CD8-positive, alpha-beta memory T cell (primary cell): ENCODE measurements at places on chromosomes 12 and 14. TPM values are rescaled to one million over a fixed set of nuclear protein-coding genes. Genes with fewer than 3 reads are reported as not detected.

The AGAP2 gene
- 29.9 TPM for total RNA-seq

The IRAK3 gene
- 0.13 TPM for total RNA-seq

GRCh38 chr12:47679785-47680184 is 26.0 kb downstream of the RPAP3 start:
- H3K36me3 ChIP-seq, result peaks cover 9% of the 10 kb centered on the region
- H3K27ac ChIP-seq, result no peak overlapping the region
- H3K4me1 ChIP-seq, result peaks cover 5% of the 10 kb centered on the region
- no peak overlapping the region for H3K4me3 ChIP-seq
- DNase-seq, result no peak

GRCh38 chr14:95048771-95049312 is 108.5 kb downstream of the DICER1 start:
- H3K27me3 ChIP-seq, result no peaks in the 10 kb centered on the region
- H3K4me1 ChIP-seq, result no peaks in the 10 kb centered on the region
- no peak overlapping the region for H3K4me3 ChIP-seq
- H3K27ac ChIP-seq, result no peak overlapping the region
- no peak for DNase-seq

DNA sequence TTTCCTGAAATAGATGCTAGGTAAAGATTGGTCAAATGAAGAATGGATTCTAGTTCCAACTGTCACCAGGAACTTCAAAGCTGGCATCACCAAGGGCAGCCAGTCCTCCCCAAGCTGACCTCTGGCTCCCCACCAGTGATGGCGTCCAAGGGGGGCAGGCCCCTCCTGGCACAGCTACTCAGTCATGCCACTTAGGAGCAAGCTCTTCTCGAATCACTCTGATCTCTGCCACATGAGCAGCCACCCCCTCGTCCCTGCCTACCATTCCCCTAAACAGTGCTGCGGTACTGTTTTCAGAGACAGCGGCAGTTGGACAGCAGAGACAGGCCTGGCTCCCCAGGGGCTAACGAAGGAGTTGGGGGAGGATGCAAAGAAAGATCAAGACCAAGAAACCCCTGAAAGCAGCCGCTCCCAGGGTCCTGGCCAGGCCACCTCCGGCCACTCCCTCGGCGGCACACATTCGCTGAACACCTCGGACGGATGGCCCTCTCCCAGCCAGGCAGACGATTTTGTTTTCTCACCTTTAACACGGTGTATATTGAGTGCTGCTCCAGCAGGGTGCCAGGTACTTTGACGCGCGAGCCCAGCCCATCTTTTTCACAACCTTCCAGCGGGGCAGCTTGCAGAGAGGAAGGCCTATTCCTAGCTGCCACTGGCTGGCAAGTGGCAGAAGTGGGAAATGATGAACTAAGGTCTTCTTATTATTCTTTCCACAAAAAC is 47.4 kb downstream of the ARL6IP4 start:
- peaks cover 5% of the 10 kb centered on the region for H3K36me3 ChIP-seq
- H3K27me3 ChIP-seq, result no peaks in the 10 kb centered on the region
- no peak overlapping the region for H3K27ac ChIP-seq
- no peak overlapping the region for H3K4me3 ChIP-seq
- no peak for DNase-seq

GRCh38 chr14:65412856-65413738 is 567 bp downstream of the FUT8 start:
- H3K36me3 ChIP-seq, result no peaks in the 10 kb centered on the region
- peak overlapping the region; percentile 15 for H3K27ac ChIP-seq
- no peaks in the 10 kb centered on the region for H3K27me3 ChIP-seq
- peaks cover 19% of the 10 kb centered on the region for H3K4me1 ChIP-seq
- peak overlapping the region; percentile 89 for H3K4me3 ChIP-seq
- DNase-seq, result peak; percentile 10

- no peak overlapping the region for H3K27ac ChIP-seq
- no peaks in the 10 kb centered on the region for H3K36me3 ChIP-seq
- no peaks in the 10 kb centered on the region for H3K4me1 ChIP-seq
- no peak overlapping the region for H3K4me3 ChIP-seq
- DNase-seq, result no peak
Observed at GRCh38 chr12:52221912-52222457, 11.1 kb upstream of the KRT7 start.

- peak overlapping the region; percentile 56 for H3K4me3 ChIP-seq
- H3K27me3 ChIP-seq, result no peaks in the 10 kb centered on the region
- DNase-seq, result no peak
- peaks cover 31% of the 10 kb centered on the region for H3K4me1 ChIP-seq
- H3K36me3 ChIP-seq, result peaks cover 2% of the 10 kb centered on the region
Observed at GRCh38 chr12:12726555-12727093, 9.5 kb downstream of the CDKN1B start.

The CLEC14A gene
- not detected for total RNA-seq

The MAP1LC3B2 gene
- total RNA-seq, result 1.7 TPM

DNA sequence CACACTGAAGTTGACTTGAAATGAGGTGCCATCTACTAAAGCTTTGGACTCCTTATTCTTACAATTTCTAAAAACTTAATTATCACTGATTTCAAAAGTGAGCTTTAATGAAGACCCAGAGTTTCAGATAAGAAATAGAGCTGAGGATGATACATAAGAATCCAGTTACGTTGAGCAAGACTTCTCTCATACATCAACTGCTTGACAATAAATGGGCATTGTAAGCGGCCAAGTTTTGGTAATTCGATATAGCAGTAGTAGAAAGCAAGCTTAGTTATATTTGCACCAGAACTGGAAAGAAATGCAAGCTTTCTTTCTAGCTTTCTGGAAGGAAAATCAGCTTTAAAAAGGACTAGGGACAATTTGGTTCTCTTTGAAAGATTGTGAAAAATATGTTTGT is 1359.6 kb downstream of the FSCB start:
- H3K4me1 ChIP-seq, result no peaks in the 10 kb centered on the region
- H3K27me3 ChIP-seq, result no peaks in the 10 kb centered on the region
- H3K4me3 ChIP-seq, result no peak overlapping the region
- no peaks in the 10 kb centered on the region for H3K36me3 ChIP-seq

GRCh38 chr14:51963286-51963685 is 26.1 kb upstream of the RTRAF start:
- H3K4me3 ChIP-seq, result no peak overlapping the region
- peaks cover 18% of the 10 kb centered on the region for H3K36me3 ChIP-seq
- H3K27ac ChIP-seq, result no peak overlapping the region
- peaks cover 29% of the 10 kb centered on the region for H3K4me1 ChIP-seq
- DNase-seq, result peak; percentile 53

DNA sequence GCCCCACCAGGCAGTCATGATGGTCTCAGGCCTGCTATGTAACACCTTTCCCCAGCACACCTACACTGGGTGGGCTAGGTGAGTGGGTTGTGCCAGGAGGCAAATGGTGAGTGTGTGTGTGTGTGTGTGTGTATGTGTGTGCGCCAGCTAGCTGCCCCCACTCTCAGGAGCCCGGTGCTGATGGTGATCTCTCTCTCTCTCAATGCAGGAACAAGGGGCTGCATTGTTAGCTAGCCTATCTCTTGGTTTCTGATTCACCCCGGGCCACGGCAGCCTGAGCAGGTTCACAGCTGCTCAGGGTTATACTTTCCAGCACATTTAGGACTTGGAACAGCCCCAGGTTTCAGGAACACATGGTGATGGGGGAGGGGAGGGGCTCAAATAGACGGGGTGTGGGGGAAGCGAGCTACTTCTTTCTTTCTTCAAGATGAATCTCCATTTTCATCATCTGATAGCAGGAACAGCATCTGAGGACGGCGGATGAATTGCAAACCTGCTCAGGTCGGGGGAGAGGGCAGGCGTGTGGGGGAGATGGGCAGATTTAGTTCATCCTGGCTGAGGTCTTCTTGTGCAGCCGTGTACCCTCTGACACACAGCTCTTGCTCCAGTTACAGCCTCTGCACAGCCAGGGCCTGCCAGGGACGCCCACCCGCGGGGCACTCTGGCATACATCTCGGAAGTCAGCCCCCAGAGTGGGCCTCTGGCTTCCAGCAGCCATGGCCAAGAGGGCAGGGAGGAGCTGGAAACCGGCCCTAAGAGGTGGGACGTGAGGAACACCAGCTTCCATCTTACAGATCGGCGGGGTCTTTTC is 137.6 kb downstream of the ZFP36L1 start:
- no peak for DNase-seq
- no peak overlapping the region for H3K27ac ChIP-seq
- H3K27me3 ChIP-seq, result no peaks in the 10 kb centered on the region
- H3K4me1 ChIP-seq, result no peaks in the 10 kb centered on the region

DNA sequence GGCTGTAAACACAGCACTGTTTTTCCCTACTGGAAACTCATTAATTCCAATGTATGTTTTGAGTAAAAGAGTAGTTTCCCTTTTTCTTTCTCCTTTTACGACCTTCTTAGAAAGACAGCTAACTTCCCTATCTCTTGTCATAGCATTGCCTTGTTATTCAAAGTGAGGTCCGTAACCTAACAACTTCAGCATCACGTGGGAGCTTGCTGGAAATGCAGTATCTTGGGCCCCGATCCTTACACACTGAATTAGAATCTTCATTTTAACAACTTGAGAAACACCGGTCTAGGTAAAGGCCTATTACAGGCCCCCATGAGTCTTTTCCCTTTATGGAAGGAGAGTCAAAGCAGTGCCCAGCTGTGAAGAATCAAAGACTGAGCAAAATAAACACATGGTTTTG is 230.7 kb upstream of the PRKD1 start:
- H3K27ac ChIP-seq, result no peak overlapping the region
- no peak overlapping the region for H3K4me3 ChIP-seq
- no peaks in the 10 kb centered on the region for H3K36me3 ChIP-seq
- no peak for DNase-seq

The ACSS3 gene
- not detected for total RNA-seq

DNA sequence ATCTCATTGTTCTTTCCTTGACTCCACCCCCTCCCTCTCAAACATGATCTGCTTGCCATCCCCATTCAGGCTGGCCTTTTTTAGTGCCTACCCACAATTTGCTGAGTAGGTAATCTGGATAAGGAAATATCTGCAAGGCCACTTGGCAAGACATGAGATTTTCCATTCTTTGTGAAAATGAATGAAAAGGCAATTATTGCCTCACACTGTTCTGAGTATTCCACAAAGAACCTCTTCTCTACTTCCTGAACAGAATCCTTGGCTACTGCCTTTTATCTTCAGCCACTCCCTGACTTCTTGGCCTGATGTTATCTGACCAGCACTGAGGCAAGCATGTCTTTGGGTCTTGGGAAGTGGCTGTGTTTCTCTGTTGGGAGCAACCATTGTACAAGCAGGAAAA is 263.2 kb upstream of the ATP2B1 start:
- H3K4me1 ChIP-seq, result no peaks in the 10 kb centered on the region
- H3K27me3 ChIP-seq, result no peaks in the 10 kb centered on the region
- no peak overlapping the region for H3K27ac ChIP-seq
- no peaks in the 10 kb centered on the region for H3K36me3 ChIP-seq
- no peak overlapping the region for H3K4me3 ChIP-seq

- H3K36me3 ChIP-seq, result peaks cover 34% of the 10 kb centered on the region
- H3K27ac ChIP-seq, result no peak overlapping the region
- DNase-seq, result no peak
- no peak overlapping the region for H3K4me3 ChIP-seq
Observed at GRCh38 chr14:55624913-55625312, 44.9 kb downstream of the KTN1 start.

DNA sequence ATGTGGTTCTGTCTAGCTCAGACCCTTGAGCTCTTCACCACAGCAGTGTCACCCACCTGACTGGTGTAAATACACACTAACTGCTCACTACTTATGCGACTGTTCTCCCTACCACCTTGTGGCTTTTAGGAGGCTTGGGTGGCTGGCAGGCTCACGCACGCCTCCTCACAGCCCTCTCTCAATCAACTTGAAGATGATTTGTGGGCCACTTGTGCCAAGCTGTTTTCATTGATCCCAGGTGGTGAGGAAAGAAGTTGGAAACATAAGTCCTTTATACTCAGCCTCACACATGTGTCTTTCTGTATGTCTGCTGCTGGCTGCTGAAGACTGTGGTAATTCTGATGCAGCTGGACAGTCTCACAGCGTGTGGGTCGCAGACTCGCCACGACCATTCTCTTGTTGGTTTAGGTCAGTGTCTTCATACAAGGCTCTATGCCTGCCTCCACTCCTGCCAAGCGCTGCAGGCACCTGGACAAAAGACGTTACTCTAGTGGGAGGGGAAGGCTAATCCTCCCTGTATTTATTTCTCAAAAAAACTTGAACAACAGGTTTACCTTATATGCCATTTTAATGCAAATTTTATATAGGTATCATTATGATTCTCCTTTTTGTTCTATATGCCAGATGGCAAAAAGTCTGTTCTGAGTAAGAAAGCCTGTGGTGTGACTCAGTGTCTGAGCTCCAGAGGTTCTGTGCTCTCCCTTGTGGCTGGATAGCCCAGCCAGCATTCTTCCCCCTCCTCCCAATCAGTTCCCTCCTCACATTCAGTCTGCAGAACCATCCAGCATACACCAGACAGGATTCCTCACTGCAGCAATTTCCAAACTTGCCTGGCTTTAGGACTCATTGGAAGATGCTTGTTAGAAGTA is 115.6 kb downstream of the DIP2B start:
- DNase-seq, result no peak
- H3K27me3 ChIP-seq, result no peaks in the 10 kb centered on the region
- peaks cover 32% of the 10 kb centered on the region for H3K4me1 ChIP-seq
- no peak overlapping the region for H3K27ac ChIP-seq

- no peak overlapping the region for H3K4me3 ChIP-seq
- no peaks in the 10 kb centered on the region for H3K27me3 ChIP-seq
- DNase-seq, result no peak
- H3K36me3 ChIP-seq, result no peaks in the 10 kb centered on the region
- peaks cover 14% of the 10 kb centered on the region for H3K4me1 ChIP-seq
Observed at GRCh38 chr12:9605483-9605882, 2.2 kb downstream of the KLRB1 start.

DNA sequence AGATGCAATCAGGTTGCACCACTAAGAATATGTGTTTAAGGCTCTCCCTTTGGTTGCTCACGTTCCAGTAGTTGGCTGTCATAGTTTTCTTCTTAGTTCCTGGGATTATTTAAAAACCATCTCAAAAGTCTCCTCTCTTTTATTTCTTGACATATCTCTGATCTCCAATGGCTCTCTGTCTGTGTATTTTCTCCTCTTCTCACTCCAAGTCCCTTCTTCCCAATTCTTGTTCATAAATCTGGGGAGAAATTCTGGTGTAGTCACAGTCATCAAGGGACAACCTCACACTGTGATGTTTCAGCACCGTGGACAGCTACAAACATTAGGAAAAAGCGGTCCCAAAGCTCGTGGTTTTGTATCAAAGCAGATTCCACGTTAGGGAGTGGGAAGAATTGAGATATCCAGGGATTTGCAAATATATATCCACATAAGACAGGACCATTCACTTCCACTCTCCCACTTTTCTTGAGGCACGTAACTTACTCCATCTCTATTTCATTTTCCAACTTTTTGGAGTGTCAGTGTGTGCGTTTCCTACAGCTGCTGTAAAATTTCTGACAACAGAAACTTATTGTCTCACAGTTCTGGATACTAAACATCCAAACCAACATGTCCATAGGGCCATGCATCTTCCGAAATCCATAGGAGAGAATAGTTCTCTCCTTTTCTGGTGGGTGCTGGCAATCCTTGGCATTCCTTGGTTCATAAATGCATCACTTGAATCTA is 80.6 kb upstream of the TMEM233 start:
- no peak overlapping the region for H3K4me3 ChIP-seq
- no peaks in the 10 kb centered on the region for H3K4me1 ChIP-seq
- H3K27me3 ChIP-seq, result no peaks in the 10 kb centered on the region
- DNase-seq, result no peak
- no peaks in the 10 kb centered on the region for H3K36me3 ChIP-seq
